ENCODE measurements at places on chromosomes 5 and 9.

GRCh38 chr5:912280-913091 is 19.8 kb downstream of the TRIP13 start:
- peak; percentile 7 for DNase-seq

- no peak for DNase-seq
Measured at GRCh38 chr5:165757791-165758190, 2252.4 kb downstream of the MAT2B start.

DNA sequence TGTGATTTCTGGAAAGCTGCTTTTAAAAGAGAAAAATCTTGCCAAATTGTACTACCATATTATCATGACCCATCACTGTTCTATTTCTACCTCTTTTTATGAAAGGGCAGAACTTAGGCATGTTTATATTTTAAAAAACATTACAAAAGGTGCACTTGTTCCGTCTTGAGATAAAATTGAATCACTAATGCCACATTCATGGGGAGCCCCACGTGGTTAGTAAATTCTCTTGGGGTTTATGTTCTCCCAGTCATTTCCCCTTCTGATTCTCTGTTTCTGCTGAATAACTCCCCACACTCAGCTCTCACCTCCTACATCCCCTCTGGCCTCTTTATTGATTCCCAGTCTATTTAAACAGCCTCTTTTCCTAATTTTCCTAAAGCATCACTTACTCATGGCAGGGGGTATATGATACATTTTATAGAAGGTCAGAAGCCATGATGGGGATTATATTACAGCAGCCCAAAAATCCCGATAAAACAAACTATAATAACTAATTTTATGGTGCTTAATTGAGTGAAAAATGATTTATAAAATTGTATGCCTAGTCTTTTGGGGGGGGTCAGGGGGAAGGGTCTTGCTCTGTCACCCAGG is 19.7 kb upstream of the VLDLR start:
- no peak for DNase-seq

- no peak for DNase-seq
Measured at GRCh38 chr5:44663991-44664710, 144.6 kb upstream of the MRPS30 start.

- DNase-seq, result no peak
Measured at GRCh38 chr5:111756581-111757354, at the start of gene NREP. Gene NREP (minus strand): TSS chr5:111757194. CDS start chr5:111755772, 1,422 bp downstream.

DNA sequence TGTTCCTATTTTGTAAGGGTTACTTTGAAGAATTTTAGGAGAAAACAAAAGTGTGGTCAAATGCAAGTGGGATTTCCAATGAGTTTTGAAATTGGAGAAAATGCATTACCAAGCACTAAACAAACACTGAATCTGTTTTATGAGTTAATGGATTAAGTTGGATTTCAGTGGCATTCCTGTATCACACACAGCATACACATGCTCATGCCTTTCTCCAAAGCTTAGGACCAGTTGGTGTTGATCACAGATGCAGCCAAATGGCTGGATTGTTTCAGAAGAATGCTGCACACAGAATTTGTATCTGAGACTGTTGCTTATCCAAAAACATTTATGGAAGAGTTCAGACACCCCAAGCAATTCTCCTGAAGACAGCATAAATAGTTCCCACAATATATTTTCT is 611.1 kb downstream of the ACTL7B start:
- no peak for DNase-seq

DNA sequence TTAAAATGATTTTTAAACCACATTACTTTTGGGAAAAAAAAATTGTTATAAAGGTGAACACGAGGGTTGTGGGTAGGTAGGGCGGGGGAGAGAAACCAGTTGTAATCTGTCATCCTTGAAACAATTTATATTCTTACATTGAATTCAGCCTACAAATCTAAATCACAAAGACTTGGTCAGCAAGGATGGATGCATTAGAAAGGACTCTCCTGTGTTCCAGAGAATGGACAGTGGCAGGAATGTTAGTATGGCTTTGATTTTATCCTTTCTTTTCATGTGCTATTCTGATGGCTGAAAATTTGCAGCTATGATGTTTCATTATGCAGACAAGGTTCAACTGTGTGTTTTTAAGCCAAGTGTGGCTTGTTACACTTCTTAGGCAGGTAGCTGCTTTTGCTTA is 234.7 kb downstream of the SLF1 start:
- DNase-seq, result no peak

- no peak for DNase-seq
Measured at GRCh38 chr5:44652674-44653073, 156.1 kb upstream of the MRPS30 start.

DNA sequence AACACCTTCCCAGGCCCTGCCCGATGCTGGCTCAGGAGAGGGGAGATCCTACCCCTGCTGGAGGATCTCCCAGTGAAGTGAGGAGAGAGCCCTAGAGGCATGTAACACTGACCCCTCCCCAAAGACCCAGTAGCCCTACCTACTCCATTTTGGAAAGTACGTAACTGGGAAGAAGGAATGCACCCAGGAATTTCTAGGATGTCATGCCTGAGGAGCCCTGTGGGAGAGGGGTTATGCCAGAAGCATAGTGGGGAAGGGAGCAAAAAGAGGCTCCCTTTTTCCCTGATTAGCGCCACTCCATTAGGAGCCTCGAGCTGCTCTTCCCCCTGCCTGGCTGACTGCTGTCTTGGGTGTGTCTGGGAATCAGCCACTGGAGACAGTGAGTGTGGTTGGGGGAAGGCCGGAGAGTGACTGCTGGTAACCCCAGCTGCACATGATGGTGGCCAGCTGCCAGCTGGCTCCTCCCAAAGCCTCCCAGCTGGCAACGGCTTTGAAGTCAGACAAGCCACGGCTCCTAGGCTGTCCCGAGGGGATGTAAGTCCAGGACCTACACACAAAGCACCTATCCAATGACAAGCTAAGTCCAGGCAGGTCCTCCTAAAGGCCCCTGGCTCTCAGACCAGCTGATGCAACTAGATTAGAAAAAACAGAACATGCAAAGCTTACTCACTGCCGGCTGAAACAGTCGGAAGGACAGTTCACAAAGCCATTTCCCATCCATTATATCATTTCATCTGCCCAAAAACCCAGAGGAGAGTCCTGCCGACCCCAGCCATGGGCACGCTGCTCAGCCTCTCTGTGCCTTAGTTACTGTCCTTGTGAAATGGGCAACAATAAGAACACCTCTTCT is 136.5 kb upstream of the ABCA1 start:
- DNase-seq, result no peak

DNA sequence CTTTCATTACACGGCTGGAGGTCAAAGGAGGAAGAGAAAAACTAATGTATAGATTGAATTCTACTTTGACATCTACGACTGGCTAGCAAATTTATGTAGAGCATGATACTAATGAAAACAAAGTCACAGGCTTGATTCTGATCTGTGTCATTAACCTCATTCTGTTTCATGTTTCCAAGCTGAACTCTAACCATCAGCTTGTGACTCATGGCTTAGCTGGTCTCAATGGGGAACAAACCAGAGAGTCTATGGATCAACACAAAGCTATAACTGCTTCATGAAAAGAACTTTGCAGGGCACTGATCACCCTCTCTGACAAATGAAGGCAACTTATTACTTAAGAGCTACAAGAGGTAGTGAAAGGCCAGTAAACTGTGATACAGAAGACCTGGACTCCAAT is 23.6 kb upstream of the PDE4D start:
- DNase-seq, result no peak

GRCh38 chr9:107704774-107705173 is 215.2 kb upstream of the KLF4 start:
- no peak for DNase-seq

DNA sequence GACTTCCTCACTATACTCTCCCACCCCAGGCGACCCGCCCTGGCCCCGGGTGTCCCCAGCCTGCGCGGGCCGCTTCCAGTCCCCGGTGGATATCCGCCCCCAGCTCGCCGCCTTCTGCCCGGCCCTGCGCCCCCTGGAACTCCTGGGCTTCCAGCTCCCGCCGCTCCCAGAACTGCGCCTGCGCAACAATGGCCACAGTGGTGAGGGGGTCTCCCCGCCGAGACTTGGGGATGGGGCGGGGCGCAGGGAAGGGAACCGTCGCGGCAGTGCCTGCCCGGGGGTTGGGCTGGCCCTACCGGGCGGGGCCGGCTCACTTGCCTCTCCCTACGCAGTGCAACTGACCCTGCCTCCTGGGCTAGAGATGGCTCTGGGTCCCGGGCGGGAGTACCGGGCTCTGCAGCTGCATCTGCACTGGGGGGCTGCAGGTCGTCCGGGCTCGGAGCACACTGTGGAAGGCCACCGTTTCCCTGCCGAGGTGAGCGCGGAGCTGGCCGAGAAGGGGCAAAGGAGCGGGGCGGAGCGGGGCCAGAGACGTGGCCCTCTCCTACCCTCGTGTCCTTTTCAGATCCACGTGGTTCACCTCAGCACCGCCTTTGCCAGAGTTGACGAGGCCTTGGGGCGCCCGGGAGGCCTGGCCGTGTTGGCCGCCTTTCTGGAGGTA is 2.1 kb downstream of the CA9 start:
- DNase-seq, result no peak

DNA sequence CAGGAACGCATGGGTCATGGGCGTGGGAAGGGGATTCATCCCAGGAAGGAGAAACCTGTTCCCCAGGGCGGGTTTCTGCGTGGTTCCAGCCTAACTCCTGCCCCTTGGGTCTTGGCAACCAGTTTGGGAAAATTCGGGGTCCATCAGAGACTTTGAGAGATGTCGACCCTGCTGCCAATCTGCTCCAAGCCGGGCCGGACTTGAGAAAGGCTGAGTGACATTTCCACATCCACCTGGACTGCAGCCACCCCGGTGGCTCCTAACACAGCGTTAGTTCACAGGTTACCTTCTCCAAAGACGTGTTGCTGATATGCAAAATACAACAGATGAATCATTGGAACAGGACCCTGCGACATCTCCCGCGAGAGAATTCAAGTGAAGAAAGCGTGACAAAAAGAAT is 627.2 kb downstream of the IRX1 start:
- DNase-seq, result no peak

DNA sequence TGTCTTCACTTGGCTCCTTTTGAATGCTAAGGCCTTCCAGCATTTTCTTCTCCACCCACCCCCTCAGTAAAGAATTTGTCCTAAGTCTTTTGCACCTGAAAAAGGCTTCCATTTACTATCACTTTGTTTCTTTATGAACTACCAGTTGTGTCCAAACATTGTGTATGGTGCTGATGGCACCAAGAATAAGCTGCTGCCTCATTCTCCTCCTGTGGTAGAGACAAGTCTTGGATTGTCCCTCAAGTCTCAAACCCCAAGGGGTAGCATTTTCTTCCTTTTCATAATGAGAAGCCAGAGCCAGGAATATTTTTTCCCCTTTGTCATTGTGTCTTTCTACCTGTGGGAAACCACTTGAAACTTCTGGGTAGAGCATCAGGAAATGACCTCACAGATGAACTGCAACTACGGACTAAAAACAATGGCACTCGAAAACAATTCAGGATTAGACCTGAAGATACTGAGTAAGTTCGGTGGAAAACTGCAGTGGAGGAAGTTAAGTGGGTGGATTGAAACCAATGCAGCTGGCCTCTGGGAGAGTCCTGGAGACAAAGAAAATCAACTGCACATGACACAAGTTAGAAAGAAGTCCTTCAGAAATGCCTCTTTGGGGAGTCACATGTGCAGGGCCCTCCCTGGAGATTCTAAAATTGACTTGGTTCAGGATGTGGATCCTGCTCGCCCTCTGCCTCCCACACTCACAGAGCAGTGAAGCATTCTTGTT is 80.5 kb downstream of the SH3RF2 start:
- DNase-seq, result no peak

GRCh38 chr5:163861670-163862069 is 356.3 kb downstream of the MAT2B start:
- DNase-seq, result no peak

GRCh38 chr9:92770360-92770995 is 5.8 kb upstream of the BICD2 start:
- DNase-seq, result no peak

DNA sequence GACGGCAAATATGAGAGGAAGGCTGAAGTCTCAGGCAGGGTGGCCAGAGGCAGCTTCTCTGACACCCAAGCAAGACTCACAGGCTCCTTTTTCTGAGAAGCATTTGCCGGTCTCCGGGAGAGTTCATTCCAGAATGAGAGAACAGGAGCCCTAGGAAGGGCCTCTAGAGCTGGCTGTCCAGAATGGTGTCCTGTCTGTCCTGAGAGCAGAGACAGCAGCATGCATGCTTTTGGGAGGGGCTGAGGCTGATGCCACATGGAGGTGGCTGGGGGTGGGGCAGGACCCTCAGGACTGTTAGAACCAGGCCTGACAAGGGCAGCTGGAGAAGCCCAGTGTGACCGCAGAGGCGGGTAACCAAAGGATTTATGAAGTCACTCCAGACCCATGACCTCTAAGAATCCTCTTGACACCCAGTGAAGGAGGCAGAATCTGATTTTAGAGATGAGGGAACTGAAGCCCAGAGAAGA is 60.0 kb downstream of the SHB start:
- no peak for DNase-seq

- DNase-seq, result no peak
Measured at GRCh38 chr9:10052181-10052580, 560.6 kb downstream of the PTPRD start.

DNA sequence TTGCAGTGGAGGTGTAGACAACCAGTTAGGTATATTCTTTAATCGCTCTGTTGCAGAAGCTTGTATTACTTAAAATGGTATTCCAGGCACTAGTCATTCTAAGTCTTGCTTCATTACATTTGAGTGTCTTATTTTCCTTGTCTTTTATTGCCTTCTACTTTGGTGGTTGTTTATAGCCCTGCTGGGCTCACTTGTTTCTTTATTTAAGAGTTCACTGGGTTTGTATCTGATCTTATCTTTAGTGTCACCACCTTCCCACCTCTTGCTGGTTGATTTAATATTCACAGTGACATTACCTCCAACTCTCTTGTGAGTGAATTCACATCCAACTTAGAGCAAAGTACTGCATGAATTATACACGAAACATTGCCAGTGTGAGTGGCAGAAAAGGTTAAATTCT is 83.6 kb upstream of the BNC2 start:
- no peak for DNase-seq

- no peak for DNase-seq
Measured at GRCh38 chr5:107415762-107416161, 255.0 kb downstream of the EFNA5 start.

DNA sequence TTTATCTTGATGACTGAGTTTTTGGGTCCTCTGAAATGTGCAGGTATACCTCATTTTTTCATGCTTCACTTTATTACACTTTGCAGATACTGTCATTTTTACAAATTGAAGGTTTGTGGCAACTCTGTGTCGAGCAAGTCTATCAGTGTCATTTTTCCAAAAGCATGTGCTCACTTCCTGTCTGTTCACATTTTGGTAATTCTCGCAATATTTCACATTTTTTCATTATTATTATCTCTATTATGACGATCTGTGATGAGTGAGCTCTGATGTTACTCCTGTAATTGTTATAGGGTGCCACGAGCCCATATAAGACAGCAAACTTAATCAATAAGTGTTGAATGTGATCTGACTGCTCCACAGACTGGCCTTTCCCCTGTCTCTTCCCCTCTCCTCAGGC is 73.4 kb upstream of the FBXW11 start:
- no peak for DNase-seq

DNA sequence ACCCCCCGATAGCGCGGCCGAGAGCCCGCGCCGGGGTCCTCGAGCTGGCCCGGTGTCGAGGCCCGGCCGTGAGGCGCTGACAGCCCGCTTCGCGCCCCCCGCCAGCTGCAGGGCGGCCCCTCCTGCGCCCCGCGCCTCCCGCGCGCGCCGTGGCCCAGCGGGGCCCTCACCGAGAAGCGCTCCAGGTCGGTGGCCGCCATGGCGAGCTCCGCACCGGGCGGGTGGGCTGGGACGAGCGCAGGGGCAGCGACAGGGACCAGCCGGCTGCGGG is 166 bp downstream of the SEPTIN8 start:
- no peak for DNase-seq

GRCh38 chr9:81489046-81489445 is 200.3 kb downstream of the TLE1 start:
- DNase-seq, result no peak

Measured in stimulated activated CD8-positive, alpha-beta memory T cell treated with anti-CD3 and anti-CD28 coated beads, Interleukin-4, amount 100 ng/mL, for 4 hours (primary cell).